ENCODE measurements at places on chromosomes 12 and 14.

- no peak for DNase-seq
Measured at GRCh38 chr12:128753438-128753837, 70.3 kb downstream of the SLC15A4 start.

- no peak for DNase-seq
Measured at GRCh38 chr14:32709027-32709426, 229.7 kb upstream of the NPAS3 start.

GRCh38 chr12:6444031-6444430 lies 724 bp upstream of the CD27 start:
- DNase-seq, result no peak

- DNase-seq, result no peak
Measured at GRCh38 chr14:74875941-74876913, at the start of gene PROX2. Gene PROX2 (minus strand): TSS chr14:74876145. CDS start chr14:74863834, 12,311 bp downstream.

GRCh38 chr12:100793182-100793581 lies 1.4 kb upstream of the ANO4 start:
- no peak for DNase-seq

GRCh38 chr12:100027671-100028070 lies 42.9 kb upstream of the ANKS1B start:
- no peak for DNase-seq

DNA sequence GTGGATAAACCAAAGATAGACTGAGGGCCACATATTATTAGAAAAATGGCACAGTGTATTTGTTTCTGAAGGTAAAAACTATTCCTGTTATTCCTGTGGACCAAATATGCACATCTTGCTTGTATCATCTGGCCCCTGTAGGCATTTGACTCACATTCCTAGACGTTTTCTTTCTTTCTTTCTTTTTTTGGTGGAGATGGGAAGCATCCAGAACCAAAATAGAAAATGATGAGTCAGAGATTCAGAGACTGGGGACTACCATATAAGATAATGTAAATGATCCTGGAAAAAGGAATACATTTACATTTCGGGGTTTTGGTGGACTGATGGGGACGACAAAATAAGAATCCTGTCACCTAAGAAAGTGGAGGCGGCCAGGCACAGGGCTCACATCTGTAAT lies 24.2 kb downstream of the TRIM9 start:
- DNase-seq, result no peak

GRCh38 chr14:64946310-64947045 lies 3.9 kb upstream of the GPX2 start:
- DNase-seq, result no peak

DNA sequence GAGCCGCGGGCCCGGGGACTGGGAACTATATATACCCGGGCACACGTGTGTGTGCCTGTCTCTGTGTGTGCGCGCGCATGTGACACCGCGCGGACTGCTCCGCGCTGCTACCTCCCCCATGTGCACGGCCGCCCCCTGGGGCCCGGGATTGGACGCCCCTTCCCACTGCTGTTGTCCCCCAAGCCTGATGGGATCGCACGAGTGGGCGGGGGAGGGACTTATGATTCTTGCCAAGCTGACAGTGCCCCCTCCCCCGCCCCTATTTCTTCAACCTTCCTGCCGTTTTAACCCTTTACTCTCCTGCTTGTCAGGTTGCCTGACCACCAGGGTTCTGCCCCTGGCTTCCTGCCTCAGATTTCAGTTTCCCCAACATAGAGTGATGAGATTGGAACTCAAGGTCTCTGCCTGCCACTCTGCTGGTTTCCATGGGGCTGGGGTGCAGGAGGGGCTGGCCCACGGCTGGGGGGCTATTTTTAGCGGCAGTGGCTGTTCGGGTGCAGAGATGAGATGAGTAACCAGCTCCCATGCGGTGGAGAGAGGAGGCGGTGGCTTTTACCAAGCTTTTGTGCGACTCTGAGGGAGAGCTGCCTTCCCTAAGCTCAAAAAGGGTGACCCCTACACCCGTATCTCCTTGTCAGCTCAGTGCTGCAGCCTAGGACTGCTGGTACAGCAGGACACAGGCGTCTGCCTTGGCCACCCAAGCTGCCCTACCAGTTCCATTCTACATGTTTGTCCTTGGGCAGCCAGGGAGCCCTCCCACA lies at the start of gene DDN:
TSS of gene DDN (minus strand) at position 5 of the 761 bp plus-strand sequence. CDS start 88 bp downstream, outside the sequence.
- no peak for DNase-seq

DNA sequence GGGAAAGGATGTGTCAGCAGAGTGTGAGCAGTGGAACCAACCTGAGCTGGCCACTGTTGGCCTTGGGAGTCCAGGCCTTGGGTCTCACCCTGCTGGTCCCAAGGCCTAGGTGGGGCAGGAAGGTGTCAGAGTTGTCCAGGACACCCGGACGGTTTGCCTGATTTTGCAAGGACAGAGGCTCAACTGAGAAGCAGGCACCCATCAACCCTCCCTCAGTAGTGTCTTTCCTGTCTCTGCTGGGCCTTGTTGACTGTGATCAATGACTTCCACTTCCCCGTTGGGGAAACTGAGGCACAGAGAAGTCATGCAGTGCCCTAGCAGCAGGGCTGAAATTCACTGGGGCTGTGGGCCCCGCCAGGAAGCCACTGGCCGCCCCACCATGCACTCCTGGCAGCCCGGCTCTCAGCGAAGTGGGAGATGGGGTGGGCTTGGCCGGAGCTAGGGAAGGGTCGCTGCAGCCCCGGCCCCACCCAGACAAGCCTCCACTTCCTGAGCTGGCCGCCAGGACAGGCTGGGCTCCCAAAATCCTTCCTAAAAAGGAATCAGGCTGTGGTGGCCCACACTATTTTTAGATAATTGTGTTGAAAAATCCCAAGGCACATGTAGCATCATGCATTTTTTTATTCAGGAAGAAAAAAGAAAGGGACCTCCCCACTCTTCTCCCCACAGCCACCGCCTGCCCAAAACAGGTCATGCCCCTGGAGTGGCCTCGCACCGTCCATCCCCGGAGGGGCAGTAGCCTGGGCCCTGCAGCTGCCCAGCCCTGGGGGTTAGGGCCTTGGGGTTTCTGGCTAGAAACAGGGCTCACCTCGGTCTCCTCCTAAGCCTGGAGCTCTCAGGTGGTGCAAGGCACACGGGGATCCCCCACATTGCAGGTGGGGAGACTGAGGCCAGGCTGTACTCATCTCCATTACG lies 127.4 kb downstream of the CALM1 start:
- no peak for DNase-seq

GRCh38 chr14:28308734-28309133 lies 457.9 kb upstream of the FOXG1 start:
- DNase-seq, result no peak

GRCh38 chr12:43112101-43112920 lies 439.7 kb downstream of the ADAMTS20 start:
- DNase-seq, result no peak

GRCh38 chr12:1179128-1179527 lies 188.1 kb downstream of the ERC1 start:
- DNase-seq, result no peak

- DNase-seq, result no peak
Measured at GRCh38 chr14:37678916-37679315, 83.5 kb downstream of the TTC6 start.

- DNase-seq, result no peak
Measured at GRCh38 chr12:754851-755562, 2.6 kb downstream of the WNK1 start.

GRCh38 chr12:108592033-108592909 lies 5.6 kb downstream of the TMEM119 start:
- no peak for DNase-seq

GRCh38 chr14:75123991-75124390 lies 2.9 kb downstream of the NEK9 start:
- DNase-seq, result no peak

- no peak for DNase-seq
Measured at GRCh38 chr12:89211456-89211855, 140.8 kb downstream of the DUSP6 start.

DNA sequence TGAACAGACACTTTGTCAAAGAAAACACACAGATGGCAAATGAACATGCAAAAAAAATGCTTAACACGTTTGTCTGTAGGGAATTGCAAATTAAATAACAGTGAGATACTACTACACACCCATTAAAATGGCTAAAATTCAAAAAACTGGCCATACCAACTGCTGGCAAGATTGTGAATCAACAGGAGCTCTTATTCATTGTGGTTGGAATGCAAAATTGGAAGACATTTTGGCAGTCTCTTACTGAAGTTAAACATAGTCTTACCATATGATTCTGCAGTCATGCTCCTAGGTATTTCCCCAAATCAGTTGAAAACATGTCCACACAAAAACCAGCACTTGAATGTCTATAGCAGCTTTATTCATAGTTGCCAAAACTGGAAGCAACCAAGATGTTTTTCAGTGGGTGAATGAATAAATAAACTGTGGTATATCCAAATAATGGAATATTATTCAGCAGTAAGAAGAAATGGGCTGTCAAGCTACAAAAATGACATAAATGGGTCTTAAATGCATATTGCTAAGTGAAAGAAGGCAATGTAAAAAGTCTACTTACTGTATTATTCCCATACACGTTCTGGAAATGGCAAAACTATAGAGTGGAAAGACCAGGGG lies 91.4 kb downstream of the PLEKHA5 start:
- no peak for DNase-seq

DNA sequence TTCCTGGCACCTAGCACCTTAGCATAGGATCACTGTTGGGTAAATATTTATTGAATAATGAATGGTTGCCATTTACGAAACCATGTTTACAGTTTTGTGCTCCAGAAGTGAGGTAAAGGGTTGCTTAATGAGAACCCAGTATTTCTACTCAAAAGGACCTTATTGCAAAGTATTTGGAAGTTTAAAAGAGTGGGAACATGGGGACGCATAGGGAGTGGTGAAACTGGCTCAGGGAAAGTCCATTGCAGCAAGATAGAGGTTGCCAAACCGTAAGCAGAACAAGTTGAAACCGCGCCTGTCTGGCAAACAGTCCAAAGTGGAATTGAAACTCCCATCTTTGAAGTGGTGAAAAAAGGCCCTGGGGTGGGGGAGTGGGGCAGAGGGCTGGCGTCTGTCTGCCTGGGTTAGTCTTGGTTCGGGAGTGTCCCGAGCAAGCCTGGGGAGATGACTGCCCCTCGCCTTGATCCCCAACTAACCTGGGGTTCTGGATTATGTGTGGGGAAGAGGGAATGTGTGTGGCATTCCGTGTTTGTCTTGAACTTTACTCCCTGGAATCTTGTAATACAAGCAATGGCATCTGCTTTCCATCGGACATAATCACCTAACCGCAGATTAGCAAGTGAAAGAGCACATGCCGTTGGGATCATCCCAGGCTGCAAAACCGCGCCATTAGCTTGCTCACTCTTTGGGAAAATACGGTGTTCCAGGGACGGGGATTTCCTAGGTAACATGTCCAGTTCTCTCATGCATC lies 7.2 kb downstream of the ALDH2 start:
- DNase-seq, result no peak

DNA sequence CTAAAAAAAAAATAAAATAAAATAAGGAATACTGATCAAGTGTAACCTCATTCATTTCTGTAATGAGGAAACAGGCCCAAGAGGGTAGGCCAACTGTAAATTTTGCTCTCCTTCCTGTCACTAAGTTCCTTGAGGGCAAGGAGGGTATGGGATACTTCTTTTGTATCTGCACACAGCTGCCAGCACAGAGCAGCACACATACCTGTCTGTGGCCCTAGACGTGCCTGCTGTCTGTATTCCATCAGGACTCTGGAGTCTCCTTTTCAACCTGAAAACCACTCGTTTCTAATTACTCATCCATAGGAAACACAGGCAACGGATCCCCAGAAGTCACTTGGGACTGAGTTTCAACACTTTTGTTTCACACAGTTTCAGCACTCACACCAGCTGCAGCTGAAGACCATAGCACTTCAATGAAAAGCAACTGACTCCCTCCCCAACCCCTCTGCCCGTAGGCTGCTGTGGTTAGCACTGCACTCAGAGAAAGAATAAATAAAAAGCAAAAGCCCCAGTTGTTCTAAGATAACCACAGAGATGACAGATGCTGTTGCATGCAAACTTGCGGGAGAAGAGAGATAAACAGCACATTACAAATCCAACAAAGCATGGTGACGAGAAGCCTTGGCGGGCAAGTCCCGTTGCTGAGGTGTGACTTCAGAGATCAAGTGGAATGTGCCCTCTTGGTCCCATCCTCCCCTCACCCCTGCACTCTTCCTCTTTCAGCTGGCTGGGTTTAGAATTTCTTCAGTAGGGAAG lies 24.9 kb downstream of the CRACR2A start:
- DNase-seq, result no peak

- DNase-seq, result no peak
Measured at GRCh38 chr12:94805749-94806529, 155.6 kb upstream of the TMCC3 start.
